Suprapubic skin (tissue), 4 donors: ENCODE measurements at places on chromosomes 13 and 19. TPM values are rescaled to one million over a fixed set of nuclear protein-coding genes. Genes with fewer than 3 reads are reported as not detected.

The ADGRE3 gene
- total RNA-seq, result not detected

The ZNF284 gene
- 1.4 TPM for total RNA-seq

DNA sequence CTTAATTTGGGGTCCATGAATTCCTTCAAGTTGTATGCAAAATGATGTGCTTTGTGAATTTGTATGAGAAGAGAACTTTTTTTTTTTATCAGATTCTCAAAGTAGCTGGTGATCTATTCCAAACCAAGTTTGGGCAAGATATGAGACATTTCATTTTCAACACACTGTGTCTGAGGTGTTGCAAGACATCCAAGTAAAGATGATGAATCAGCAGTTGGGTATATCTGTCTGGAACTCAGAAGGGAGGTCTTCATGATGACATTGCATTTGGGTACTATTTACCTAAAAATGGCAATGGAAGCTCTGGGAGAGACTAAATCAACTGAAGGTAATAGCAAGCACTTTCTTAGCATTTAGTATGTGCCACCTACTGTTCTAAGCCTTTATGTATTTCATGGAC, 2.8 kb downstream of the FAM124A start:
- DNase-seq, result no peak

- DNase-seq, result no peak
Measured at GRCh38 chr19:38691938-38692457, 44.5 kb downstream of the ACTN4 start.

DNA sequence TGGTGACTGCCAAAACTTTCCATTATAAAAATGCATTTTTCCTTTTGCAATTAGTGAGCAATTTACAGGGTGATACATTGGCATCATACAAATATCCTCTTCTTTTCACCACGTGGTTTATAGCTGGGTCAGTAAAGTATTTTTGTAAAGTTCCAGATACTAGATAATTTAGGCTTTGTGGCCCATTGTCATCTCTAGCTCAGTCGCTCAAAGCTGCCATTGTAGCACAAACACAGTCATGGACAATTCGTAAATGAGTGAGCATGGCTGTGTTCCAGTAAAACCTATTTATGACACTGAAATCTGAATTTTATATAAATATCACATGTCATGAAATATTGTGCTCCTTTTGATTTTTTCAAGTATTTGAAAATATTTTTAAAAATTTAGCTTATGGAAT, 162.9 kb downstream of the USP12 start:
- DNase-seq, result no peak

DNA sequence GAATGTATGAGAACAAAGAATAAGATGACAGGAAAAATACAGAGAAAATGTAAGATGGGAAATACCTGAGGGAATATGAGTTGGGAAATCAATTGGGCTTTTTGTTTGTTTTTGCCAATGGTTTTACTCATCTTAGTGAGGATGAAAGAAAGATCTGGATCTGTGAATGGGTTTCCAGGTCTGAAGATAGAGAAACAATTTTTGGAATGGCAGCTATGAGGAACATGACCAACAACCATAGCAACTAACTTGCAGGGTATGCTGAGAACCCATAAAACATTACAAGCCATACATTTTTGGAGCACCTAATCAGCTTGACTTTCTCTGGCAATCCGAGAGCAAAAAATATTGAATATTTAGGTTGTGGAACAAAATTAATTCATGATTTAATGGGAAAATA, 290.0 kb downstream of the KCTD12 start:
- no peak for DNase-seq
